Stimulated activated CD8-positive, alpha-beta memory T cell treated with anti-CD3 and anti-CD28 coated beads, Interleukin-4, amount 100 ng/mL, for 1 hour (primary cell): ENCODE measurements at places on chromosomes 6 and 20.

GRCh38 chr6:154773610-154774089 is 40.4 kb downstream of the SCAF8 start:
- no peak for DNase-seq

DNA sequence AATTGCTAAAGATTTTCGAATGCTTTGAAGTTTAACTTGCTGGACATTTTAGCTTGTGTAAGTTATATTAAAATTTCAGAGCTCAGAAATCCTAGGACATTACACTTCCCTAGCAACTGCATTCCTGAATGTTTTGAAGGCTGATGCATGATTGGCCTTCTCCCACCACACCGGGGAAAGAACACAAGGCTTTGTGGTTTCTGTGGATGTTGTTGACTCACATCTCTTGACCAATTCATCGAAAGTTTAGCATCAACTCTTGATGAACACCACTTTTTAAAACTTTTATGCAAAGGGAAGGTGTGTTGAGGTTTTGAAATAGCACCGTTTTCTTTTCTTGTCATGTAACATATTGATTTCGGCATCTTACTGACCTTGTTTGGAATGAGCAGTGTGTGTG is 81.1 kb downstream of the RIMS1 start:
- no peak for DNase-seq

GRCh38 chr6:5763871-5764270 is 242.9 kb downstream of the NRN1 start:
- no peak for DNase-seq

- no peak for DNase-seq
Measured at GRCh38 chr6:143836150-143836549, 7.0 kb upstream of the LTV1 start.

DNA sequence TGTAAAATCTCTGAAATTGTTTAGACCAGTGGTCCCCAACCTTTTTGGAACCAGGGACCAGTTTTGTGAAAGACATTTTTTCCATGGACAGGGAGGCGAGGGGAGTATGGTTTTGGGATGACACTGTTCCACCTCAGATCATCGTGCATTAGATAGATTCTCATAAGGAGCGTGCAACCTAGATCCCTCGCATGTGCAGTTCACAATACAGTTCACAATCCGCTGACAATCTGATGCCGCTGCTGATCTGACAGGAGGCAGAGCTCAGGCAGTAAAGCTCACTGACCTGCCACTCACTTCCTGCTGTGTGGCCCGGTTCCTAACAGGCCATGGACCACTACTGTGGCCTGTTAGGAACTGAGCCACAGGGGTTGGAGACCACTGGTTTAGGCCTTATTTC is 115.2 kb downstream of the EPM2A start:
- DNase-seq: no peak

DNA sequence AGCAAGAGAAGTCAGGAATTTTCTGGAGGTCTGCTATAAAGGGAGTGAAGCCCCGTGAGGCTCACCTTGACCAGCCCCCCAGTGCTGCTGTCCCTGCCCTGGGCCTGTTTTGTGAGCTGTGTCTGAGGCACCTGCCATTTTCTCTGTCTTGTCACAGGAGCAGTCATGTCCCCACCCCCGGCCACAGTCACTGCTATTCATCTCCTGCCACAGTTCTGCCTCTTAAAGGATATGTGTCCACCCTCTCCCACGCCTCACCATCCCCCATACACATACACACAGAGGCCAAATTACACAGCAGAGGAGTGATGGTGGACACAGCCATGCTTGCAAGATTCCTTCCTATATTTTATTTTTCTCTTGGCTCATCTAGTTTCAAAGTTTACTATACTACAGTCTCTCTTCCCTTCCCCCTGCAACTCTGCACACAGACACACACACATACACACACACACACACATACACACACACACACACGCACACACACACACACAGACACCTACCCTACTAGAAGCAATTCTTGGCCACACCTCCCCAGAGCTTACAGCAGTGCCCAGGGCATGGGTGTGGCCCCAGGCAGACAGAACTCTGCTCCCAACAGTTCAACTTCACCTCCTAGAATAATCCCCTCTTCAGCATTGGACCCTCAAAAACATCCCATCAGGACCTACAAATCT is 68.7 kb upstream of the TAB2 start:
- no peak for DNase-seq

DNA sequence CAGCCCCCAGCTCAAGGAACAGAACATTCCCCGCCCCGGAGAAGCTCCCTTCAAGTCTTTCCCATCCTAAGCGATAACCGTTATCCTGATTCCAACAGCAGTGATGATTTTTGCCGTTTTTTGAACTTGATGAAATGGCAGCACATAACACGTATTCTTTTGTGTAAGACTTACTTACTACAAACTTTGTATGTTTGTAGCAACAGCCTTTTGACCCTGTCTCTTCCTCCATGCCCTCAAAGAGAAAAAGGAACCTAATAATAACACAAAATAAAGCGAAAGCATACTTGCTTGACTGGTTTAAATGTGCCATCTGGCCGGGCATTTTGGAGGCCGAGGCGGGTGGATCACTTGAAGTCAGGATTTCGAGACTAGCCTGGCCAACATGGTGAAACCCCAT is 26.4 kb upstream of the SLC9A8 start:
- DNase-seq: no peak

- no peak for DNase-seq
Measured at GRCh38 chr6:130547723-130548122, 181.9 kb downstream of the TMEM200A start.

- no peak for DNase-seq
Measured at GRCh38 chr20:1945134-1945618, 48.7 kb downstream of the PDYN start.

DNA sequence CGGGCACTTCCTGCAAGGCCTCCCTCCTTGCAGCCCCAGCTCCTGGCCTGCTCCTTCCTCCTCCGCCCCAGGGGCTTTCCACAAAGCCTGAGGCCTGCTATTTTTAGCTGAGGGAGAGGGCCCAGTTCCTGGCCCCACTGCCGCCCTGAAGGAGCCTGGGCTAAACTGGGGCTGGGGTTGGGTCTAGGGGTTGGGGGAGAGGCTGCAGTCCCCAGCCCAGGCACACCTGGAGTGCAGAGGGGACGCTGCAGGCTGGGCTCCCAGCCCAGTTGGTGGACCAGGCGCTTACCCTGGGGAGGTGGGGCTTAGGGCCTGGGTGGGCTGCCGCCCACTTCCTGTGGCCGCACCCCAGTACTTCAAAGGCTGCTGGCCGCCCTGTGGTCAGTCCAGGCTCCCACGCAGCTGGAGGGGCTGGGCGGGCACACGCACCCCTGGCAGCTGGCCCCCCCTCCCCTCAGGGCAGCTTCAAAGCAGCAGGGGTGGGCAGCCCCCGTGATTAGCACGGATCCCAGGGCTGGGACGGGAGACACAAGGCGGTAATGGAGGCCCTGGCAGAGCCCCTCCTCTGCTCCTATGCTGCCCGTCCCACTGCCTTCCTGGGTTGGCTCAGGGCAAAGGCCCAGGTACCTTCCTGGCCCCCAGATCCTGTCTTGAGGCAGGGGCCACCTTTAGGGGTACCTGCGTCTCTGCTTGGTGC is 7.1 kb upstream of the ABHD16B start:
- no peak for DNase-seq

- no peak for DNase-seq
Measured at GRCh38 chr6:116382587-116382986, 11.8 kb downstream of the DSE start.

DNA sequence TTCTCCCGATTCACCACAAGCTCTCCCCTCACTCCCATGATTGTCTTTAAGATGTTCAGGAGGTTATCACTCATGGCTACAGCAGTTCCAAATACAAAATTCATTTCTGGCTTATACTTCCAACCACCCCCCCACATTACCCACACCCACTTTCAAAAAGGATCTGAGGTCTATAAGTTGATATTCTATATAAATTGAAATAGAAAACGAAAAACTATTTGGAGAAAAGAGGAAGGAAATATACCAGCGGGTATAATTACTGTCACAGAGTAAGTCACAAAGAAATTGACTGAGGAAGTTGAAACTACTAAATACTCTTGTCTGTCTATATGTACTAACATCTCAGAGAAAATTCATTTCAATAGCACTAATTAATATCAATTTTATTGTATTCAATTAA is 112.7 kb upstream of the TNFAIP3 start:
- DNase-seq: no peak
